ENCODE measurements at places on chromosomes 11 and 22.

DNA sequence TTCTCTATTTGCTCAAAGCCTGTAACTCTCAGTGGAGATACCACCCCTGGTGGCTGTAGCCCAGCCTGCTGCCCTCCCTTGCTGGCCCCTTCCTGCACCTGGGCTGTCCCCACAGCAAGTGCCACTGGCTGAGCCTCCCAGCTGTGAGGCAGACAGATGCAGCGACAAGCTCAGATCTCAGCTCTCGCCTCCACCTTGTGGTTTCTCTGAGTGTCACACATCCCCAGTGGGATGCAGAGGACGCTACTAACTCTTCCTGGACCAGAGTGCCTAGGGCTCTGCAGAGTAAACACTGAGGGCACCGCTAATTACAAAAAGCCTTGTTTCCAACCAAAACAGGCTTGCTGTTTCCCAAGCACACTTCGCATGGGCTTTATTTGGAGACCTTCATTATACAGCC is 8.9 kb downstream of the YPEL1 start:
- peak; percentile 20 for DNase-seq

DNA sequence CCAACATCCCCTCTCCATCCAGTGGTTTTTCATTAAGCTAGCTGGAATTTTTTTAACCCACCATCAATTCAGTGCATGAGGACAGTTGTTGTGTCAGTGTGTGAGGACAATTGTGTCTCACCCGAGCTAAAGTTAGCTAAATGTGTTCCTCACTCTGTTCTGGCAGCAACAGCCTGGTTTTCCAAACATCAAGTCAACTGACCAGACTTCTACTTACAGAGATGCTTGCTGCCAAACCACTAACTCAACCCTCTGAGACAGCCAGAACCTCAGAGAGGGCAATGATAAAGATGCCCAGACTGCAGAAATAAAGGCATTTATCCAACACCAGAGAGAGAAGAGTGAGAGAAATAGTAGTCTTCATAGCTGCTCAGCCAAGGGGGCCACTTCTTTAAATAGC is 6.7 kb downstream of the PAMR1 start:
- peak; percentile 27 for DNase-seq

DNA sequence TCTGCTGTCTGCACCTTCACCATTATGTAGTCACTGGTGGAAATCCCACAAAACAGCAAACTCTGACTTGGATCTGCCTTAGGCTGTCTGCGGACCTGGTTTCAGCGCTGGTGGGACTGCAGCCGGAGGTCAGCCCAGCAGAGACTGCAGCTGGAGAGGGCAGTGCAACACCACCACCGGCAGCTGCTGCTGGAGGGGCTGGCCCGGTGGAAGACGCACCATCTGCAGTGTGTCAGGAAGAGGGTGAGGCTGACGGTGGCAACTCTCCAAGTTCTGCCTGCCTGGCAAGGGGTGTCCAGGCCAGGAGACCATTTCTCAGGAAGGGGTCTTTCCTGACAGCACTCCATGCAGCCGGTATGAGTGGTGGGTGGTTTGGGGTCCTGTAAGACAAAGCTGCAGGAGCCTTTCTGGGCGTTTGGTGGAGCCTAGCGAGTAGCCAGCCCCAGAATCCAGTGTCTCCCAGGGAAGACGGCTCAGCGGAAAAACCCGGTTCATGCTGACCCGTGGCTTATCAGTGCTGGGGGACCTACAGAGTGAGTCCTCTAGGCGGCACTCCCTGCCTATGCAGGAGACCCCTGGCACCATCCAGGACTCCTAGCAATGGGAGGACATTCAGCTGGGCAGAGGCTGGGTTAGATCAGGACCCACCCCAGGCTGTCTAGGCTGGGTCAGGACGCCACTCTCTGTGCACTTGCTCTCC is 50.8 kb downstream of the PISD start:
- no peak for DNase-seq

GRCh38 chr11:30855383-30856006 is 269.3 kb upstream of the MPPED2 start:
- DNase-seq: peak; percentile 1

- no peak for DNase-seq
Measured at GRCh38 chr11:28106353-28107043, 1.5 kb downstream of the KIF18A start.

GRCh38 chr11:110918351-110918750 is 206.1 kb upstream of the ARHGAP20 start:
- no peak for DNase-seq

- peak; percentile 45 for DNase-seq
Measured at GRCh38 chr11:111729831-111730311, 36.3 kb downstream of the PPP2R1B start.

DNA sequence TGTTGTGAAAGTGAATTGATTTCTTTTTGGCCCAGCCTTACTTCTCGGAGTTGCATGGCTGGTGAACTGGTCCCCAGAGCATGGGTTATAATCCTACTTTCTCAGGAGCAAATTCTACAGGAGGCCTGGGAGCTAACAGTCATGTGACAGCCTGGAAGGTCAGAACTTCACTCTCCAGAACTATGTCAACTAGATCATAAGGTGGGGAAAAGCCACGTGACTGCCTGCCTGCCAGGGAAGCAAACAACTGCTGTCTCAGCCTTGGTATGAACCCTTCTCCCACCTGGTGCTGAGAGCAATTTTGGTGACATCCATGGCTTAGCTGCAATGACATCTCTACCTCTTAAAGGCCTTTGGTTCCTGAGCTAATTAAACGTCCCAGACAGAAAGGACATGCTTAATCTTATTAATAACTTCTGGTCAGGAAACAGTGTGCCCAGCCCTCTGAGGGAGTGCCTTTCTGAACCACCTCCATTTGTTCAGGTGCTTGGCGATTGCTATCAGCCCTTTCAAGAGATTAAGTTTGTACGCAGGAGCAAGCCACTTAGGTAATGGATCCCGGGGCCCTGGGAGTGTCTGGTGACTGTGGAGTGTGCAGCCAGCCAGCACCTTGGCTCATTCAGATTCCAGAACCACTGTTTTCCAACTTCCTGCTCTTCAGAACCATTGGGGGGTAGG is 1.4 kb upstream of the CREB3L1 start:
- DNase-seq: no peak

DNA sequence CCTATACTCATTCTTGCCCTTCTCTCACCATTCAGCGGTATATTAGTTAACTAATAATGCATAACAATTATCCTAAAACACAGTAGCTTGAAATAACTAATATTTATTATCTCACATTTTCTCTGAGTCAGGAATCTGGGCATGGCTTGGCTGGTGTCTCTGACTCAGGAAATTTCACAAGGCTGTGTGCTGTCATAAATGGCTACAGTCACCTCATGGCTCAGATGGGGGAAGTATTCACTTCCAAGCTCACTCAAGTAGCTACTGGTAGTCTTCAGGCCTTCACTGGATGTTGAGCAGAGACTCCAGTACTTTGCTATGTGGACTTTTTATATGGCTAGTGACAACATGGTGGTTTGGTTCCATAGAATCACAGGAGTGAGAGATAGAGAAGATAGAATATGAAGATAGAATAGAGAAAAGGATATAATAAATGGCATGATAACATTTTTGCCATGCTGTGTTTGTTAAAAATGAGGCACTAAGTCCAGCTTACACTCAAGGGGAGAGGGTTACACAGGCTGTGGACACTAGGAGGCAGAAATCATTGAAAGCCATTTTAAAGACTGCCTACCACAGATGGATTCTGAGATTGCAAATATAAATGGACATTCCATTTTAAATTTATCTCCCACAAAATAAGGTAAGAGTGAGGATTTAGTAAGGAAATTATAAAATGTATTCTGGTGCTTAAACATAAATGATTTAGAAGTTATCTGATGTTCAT is 997.8 kb upstream of the CHORDC1 start:
- DNase-seq: peak; percentile 54

- DNase-seq: no peak
Measured at GRCh38 chr11:19740586-19740985, 27.9 kb downstream of the NAV2 start.

DNA sequence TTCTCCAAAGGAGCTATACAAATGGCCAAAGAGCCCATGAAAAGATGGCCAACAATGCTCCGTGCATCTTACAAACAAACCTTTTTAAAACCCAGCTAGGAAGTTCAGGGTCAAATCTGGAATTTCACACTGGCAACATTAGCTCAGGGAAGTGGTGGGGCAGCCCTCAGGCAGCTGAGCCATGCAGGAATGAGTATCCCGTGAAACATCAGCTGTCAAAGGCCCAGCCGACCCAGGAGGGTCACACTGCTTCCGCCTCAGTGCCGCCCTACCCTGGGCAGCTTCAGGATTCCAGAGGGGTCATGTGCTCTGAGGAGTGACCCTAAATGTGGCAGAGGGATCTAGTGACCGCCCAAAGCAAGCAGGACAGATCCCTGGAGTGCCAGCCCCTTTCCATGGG is 73.4 kb downstream of the LINC01488 start:
- peak; percentile 46 for DNase-seq

- no peak for DNase-seq
Measured at GRCh38 chr11:82899957-82900276, 313 bp downstream of the PRCP start.

- no peak for DNase-seq
Measured at GRCh38 chr22:30212996-30213441, 33.5 kb downstream of the LIF start.

- DNase-seq: no peak
Measured at GRCh38 chr22:49925525-49926128, 7.2 kb downstream of the CRELD2 start.

- DNase-seq: no peak
Measured at GRCh38 chr11:129704831-129705230, 110.8 kb upstream of the TMEM45B start.

GRCh38 chr22:42190274-42190673 is 59.7 kb upstream of the CYP2D6 start:
- peak; percentile 37 for DNase-seq

GRCh38 chr22:39314251-39314971 is 5.0 kb downstream of the RPL3 start:
- DNase-seq: no peak

- no peak for DNase-seq
Measured at GRCh38 chr22:36171941-36172340, 11.4 kb upstream of the APOL3 start.

- peak; percentile 43 for DNase-seq
Measured at GRCh38 chr22:30326255-30326705, 461 bp downstream of the TBC1D10A start.

GRCh38 chr11:40183073-40184064 is 1276.1 kb downstream of the LRRC4C start:
- no peak for DNase-seq

GRCh38 chr11:45722144-45722543 is 56.7 kb upstream of the CHST1 start:
- no peak for DNase-seq

- no peak for DNase-seq
Measured at GRCh38 chr11:4443232-4443891, 5.7 kb upstream of the OR52K2 start.

DNA sequence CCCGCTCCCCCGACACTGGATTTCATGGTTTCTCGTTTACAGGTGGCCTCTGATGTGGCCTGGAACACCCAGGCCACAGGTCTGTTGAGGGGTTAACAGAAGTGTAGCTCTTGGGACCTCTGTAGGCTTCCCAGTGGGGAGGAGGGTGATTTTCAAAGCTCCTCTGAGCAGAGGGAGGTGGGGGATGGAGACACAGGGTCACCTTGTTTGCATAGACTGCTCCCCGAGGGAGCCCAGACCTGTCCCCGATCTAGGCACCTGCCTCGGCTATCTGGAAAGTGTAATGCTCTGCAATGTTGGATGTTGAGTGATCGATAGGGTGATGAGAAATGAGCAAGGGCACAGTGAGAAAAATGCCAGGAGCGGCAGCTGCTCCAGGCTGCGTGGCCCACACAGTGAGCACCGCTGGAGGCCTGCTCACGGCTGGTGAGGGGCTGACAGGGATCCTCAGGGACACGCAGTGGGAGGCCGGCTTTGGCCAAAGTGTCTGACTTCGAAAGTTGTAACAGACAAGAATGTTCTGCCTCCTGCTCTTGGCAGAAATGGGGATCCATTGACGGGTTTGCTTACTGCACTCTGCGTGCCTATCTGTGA is 594.1 kb downstream of the BRD1 start:
- DNase-seq: no peak

GRCh38 chr11:1566381-1567051 is 5.6 kb downstream of the DUSP8 start:
- DNase-seq: no peak

DNA sequence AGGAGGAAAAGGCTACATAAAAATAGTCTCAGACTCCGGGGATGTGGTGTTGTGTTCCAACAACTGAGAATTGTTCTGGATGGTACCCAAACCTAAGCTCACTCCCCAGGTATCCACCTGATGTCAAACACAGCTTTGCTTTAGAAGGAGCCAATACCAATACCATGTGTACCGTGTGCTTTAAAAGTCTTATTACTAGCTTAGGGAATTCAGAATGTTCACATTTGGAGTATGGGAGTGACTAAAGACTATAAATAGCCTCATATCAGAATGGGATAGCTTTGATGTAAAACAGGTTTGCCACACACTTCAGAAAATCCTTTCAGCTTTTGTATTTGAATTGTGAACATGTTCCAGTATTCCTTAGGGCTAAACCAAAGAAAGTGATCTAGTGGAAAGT is 248.7 kb upstream of the ARHGAP42 start:
- no peak for DNase-seq

DNA sequence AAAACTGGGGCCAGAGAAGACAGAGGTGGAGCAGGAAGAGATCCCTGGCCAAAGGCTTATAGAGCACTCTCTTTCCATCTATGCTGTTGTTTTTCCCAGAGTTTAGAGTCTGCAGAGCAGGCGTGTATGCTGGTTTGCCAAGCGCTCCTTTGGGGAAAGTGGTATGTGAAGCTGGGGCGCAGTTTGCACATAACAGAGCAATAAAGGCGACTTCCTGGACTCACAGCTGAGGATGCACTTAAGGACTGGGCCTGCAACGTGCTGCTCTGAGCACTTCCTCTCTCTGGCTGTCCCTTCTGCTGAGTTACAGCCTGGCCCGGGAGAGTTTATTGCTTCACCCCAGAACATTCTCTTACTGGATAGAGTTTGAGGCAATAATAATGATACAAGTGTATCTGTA is 41.7 kb downstream of the THAP12 start:
- DNase-seq: peak; percentile 54

- no peak for DNase-seq
Measured at GRCh38 chr11:61274084-61274483, 21.0 kb downstream of the VWCE start.

- DNase-seq: no peak
Measured at GRCh38 chr11:122807731-122808477, 30.4 kb upstream of the CRTAM start.

- DNase-seq: no peak
Measured at GRCh38 chr11:120258661-120259060, 18.7 kb downstream of the POU2F3 start.

Measured in EH (cell line).